ENCODE measurements at places on chromosomes 7 and 10.
A peak's percentile ranks its signal among the peaks of the same experiment; 100 is the strongest.

GRCh38 chr10:8800426-8800825 is 745.9 kb downstream of the GATA3 start:
- DNase-seq = no peak

DNA sequence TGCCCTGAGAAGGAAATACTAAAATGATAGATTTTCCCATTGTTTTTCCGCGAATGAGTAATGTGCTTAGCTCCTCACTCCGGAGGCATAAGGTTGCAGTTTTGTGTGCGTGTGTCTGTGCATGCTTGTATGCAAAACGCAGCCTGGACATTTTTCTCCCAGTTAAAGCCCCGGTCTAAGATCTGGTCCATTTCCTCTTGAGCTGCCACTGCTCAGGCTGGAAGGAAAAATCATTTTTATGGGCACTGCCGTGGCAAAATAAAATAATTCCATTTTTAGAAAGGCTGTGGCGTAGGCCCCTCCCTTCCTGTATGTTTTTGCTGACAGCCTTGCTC is 260.6 kb downstream of the WDR37 start:
- no peak for DNase-seq

DNA sequence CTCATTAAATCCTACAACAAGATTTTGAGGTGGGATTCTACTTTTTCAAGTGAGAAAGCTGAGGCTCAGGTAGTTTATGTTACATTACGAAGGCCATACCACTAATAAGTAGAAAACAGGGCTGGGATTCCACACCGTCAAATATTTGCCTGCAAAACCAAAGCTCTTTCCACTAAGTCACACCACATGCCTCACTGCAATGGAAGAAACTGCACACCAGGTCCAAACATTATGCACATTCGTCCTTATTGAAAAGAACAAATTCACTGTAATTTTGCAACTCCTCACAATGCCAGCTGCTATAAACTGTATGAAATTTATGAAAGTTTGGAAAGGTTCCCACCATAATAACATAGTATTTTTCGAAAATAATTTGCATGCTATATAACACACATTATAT is 66.5 kb downstream of the DGKB start:
- DNase-seq = no peak

GRCh38 chr10:122565766-122566206 is 5.2 kb downstream of the DMBT1 start:
- peak; percentile 72 for DNase-seq

DNA sequence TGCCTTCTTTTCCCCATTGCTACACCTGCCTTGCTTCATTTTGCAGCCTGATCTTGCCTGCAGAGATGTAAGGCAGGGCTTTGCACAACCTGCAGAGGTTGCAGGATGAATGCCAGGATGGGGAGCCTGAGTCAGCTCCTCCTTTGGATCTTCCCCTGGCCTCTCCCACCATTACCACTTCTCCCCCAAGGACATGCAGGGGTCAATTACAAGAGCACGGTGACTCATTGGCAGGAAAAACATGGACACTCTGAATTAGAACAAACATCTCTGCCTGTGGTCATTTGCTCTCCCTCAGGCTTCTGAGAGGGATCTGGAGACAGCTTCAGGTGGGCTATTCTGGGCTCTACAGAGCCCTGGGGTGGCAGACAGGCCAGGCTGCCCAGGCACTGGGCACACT is 89.2 kb downstream of the HERPUD2 start:
- DNase-seq = no peak
